ENCODE measurements at places on chromosomes 12 and 14.

DNA sequence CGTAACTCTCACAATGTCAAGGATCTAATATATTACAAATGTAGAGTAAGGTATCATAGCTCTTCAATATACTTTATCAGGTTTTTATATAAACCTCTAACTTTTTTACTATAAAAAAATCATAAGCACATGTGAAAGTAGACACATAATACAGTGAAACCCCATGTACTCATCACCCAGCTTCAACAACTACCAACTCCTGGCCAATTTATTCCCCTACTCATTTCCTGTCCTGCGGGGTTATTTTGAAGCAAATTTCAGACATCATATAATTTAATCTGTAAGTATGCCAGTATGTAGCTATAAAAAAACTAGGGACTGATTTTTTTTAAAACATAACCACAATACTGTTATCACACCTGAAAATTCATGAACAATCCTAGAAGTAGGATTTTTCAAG is 47.7 kb downstream of the NOPCHAP1 start:
- no peak for DNase-seq

GRCh38 chr14:103190741-103191140 is 67.5 kb downstream of the TNFAIP2 start:
- no peak for DNase-seq

DNA sequence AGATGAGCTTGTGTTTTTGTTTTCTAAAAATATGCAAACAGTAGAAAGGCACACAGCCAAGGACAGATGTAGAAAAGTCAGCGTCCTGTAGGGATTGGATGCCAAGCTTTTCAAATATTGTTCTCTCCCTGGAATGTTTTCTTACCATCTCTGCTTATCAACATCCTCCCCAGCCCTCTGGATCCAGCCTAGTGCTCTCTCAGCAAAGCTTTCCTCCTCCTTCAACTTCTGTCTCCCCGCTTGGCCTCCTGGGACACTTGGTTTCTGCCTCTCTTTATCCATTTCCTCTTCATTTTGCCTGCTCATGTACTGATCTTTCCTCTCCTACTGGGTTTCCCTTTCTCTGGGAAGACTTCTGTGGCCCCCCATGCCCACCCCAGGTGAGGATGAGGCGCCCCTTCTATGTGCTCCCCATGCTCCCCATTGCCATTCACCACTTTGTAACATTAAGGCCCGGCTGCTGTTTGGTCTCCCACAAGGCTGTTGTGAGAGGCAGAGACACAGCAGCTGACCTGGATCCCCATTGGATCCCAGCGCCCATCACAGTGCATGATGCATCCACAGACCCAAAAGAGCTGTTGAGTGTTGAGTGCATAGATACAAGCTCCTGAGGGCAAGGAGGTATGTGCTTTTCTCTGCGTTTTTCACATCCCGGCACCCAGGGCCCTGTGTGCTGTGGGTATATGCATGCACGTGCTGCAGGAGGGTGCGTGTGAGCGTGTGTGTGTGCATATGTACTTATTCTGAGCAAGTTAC is 38.2 kb downstream of the EVL start:
- DNase-seq: no peak

GRCh38 chr12:40986001-40986400 is 202.1 kb upstream of the PDZRN4 start:
- DNase-seq: no peak

GRCh38 chr14:23020143-23021128 is 10.5 kb upstream of the C14orf93 start:
- DNase-seq: peak; percentile 63

DNA sequence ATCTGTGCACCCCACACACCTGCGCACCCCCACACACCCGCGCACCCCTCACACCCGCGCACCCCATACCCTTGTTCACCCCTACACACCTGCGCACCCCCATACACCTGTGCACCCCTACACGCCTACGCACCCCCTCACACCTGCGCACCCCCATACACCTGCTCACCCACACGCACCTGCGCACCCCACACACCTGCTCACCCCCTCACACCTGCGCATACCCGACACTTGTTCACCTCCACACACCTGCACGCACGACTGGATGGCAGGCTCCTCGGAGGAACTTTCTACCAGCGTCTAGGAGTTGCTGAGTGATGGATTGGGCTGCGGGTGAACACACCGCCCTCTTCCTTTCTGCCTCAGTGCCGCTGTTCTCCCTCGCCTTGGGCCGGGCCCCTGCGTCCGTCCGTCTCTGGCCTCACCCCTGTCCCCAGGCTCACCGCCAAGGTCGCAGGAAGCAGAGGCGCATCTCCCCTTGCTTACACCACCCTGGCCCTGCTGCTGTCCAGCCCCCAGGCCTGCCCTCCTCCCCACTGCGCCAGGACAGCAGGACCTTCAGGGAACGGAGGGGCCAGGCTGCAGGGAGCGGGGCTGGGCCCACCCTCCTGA is 20.7 kb upstream of the TMEM106C start:
- no peak for DNase-seq

DNA sequence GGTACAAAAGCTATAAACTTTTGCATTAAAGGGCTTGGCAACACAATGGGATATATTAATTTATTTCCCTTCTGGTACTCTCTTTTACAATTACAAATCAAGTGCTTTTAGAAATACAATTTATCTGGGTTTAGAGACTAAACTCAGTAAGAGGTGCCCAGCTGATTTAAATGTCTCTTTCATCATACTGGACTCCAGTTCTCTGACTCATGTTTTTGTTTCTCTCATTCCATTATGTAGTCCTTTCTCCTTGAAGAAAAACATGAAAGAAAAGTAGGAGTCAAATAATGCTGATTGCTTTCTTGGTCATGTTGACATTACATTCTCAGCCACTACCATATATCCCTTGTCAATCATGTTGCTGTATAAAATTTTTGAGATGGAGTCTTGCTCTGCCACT is 36.3 kb upstream of the CFL2 start:
- no peak for DNase-seq

GRCh38 chr14:57737598-57737997 is 128.3 kb downstream of the SLC35F4 start:
- no peak for DNase-seq

DNA sequence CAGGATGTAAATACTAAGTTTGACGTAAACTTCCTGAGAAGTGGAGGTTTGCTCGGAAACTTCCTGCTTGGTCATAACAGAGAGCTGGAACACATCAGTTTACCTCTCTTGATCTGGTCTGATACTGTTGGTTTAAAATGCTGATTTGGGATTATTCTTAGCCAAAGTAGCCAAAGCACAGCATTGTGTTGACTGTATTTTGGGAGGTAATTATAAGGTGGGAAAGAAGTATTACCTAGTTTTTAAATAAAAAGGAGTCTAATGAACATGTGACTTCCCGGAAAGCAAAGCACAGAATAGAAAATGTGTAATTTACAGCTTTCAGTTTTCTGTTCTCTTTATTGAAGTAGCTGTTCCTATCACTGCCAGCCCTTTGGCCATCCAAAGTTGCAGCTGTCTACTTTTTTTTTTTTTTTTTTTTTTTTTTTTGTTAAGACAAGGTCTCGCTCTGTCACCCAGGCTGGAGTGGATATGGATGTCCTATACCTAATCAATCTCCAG is 52.2 kb upstream of the SRP54 start:
- DNase-seq: no peak

DNA sequence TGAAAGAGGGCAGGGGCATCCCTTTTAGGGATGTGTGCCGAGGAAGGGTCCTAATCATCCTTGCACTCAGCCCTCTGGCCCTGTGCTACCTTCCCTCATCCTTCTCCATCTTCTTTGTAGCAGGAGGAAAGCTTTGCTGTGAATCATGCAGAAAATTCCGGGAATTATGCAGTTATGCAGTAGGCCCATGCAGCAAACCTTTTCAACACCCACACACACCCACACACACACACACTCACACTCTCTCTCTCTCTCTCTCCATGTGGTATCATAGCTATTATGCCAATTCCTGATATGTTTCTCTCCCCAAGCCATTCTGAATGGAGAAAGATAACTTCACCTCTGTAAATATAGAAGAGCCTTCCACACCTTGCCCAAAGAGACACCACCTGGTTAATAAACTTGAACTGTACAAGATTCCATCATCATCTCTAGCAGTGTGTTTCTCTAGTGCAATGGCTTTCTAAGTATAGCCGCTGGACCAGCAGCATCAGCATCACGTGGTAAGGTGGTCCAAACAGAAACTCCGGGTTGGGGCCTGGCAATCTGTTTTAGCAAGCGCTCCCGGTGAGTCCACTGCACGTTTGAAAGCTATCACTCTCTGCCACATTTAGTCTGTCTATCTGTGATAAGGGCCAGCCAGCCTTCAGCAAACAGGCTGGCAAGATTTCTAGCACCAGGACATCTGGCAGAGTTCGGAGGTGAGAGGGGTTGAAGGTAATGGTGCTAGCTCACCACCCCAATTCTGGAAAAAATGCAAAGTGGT is 57.6 kb downstream of the MDM2 start:
- DNase-seq: peak; percentile 78

- no peak for DNase-seq
Observed at GRCh38 chr14:68144051-68144681, 324.6 kb downstream of the RAD51B start.

- DNase-seq: no peak
Observed at GRCh38 chr12:91620992-91621391, 438.4 kb upstream of the DCN start.

DNA sequence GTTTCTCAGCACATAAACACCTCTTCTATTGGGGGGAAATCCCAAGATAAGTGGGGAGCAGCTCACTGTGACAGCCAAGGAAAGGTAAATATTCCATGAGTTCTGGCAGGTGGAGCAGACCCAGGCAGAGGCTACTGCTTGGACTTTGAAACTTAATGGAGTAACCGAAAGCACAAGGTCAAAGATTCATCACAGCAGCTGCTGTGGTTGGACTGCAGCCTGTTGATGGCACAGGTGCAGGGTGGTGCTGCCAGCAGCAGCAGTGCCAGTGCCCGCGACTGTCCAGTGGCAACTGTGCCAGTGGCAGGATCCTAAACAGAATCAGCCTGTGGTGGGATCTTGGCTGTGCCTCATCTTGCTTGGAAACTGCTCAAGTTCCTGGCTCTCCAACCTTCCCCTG is 81.4 kb upstream of the ARID2 start:
- no peak for DNase-seq

GRCh38 chr14:65321370-65321875 is 91.1 kb upstream of the FUT8 start:
- no peak for DNase-seq

DNA sequence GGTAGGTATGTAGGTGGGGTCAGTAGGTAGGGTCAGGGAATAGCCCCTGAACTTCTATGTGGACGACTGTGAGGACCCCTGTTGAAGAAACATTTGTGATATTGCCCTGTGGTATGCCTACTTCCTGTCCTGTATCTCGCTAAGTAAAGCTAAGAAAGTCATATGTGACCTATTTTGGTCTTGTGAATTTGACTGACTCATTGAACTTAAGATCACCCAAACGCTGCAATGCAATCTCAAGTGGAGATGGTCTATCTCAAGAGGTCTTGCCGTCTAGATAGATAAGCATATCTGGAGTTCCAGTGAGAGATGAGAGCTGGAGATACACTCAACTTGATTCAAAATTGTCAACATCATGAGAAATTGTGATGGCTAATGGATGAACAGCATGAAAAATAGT is 73.8 kb downstream of the TRAFD1 start:
- DNase-seq: peak; percentile 73

- peak; percentile 35 for DNase-seq
Observed at GRCh38 chr12:52007158-52007921, 594 bp downstream of the TAMALIN start.

DNA sequence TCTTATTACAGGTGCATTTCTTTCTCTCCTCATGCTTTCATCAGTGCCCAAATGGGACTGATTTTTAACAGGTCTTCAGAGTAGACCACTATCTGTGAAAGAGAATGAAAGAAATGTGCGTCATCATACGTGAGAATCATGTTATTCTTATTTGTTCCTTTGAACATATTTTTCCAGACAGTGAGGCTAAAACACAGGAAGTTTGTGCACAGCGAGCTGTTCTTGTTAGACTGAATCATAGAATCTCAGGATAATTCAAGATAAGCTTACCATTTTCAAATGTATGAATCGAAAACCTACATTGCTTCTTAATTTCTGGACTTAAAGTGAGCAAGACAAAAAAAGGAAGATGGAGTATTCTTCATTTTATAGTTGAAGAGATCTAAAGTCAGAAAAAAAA is 383.1 kb downstream of the EGLN3 start:
- DNase-seq: no peak

DNA sequence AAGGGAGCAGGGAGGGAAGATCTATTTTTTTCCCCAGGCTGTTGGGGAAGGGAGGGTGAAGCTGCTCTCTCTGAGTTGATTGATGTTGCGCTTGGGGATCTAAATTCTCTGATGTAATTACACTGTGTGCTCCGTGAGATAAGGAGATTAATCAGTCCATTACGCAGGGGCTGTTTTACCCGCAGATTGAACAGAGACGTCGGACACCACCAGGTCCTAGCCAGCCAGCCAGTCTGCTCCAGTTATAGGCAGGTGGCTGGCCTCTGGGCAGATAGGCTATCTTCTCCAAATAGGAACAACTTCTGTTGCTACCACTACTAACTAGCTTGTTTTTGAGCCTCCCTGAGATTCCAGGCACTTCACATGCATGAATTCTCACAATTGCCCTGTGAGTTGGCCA is 91.1 kb downstream of the SRRM4 start:
- DNase-seq: no peak

- no peak for DNase-seq
Observed at GRCh38 chr12:46585854-46586621, 213.5 kb upstream of the SLC38A2 start.

DNA sequence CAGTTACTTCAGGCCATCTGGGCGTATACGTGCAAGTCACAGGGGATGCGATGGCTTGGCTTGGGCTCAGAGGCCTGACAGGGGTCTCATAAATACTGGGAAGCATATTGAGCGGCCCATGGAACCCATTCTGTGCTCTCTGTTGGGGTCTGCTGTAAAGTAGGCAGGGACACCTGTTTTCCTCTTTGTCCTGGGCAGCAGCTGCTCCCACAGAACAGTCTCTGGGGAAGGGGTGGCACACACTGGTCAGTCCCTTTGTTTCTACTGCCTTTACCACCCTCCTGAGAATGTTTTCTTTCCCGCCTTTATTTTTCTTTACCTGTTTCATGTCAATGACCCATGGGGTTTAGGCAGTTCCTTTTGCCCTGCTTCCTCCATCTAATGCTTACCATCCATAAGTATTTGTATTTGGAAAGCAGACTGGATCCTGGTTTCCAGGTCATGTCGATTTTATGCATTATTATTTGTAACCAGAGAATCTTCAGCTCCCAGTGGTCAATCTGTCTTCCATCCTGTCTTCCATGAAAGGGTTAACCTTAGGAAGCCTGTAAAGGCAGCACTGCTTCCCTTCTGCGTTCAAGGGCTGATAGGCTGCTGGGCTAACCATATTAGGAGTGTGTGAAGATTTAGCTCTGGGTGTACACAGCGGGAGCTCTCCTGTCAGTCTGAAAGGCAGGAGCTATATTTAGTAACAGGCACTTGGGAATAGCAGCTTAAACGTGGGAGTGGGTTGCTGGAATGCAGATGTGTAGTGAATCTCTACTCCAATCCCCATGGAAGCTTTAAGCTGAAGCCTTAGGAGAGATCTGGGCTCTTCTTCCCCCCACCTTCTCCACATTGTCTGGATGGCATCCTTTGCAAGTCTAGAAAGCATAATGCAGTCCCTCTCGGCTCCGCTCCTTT is 124.0 kb downstream of the DYRK2 start:
- no peak for DNase-seq

- no peak for DNase-seq
Observed at GRCh38 chr14:76782115-76782884, 21.0 kb downstream of the VASH1 start.

- DNase-seq: no peak
Observed at GRCh38 chr14:65040666-65041433, 54.2 kb downstream of the FNTB start.

- no peak for DNase-seq
Observed at GRCh38 chr12:2027351-2027750, 23.1 kb upstream of the DCP1B start.

- DNase-seq: no peak
Observed at GRCh38 chr14:100824901-100825712, 811 bp upstream of the MEG3 start.

Measured in erythroblast (primary cell).